ENCODE measurements at places on chromosomes 6 and 20.

DNA sequence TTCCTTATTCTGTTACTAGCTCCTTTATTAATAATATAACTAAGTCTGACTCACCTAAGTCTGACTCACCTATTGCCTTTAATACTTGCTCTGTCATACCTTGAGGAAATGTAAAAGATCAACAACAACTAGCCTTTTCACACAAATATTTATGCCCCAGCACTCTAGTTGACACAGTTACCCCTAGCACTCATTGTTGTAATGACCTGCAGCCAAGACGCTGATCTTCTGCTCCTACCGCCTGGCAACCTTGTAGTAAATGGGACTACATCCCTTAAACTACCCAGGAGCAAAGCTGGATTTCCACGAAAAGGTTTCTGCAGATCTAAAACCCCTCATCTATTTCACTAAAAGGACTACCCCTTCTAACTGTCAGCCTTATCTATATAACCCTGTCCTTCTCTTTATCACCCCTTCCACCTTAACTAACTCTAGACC, 90.0 kb downstream of the PLG start:
- no peak for DNase-seq

- DNase-seq, result no peak
Observed at GRCh38 chr6:3345836-3346235, 87.1 kb downstream of the PSMG4 start.

DNA sequence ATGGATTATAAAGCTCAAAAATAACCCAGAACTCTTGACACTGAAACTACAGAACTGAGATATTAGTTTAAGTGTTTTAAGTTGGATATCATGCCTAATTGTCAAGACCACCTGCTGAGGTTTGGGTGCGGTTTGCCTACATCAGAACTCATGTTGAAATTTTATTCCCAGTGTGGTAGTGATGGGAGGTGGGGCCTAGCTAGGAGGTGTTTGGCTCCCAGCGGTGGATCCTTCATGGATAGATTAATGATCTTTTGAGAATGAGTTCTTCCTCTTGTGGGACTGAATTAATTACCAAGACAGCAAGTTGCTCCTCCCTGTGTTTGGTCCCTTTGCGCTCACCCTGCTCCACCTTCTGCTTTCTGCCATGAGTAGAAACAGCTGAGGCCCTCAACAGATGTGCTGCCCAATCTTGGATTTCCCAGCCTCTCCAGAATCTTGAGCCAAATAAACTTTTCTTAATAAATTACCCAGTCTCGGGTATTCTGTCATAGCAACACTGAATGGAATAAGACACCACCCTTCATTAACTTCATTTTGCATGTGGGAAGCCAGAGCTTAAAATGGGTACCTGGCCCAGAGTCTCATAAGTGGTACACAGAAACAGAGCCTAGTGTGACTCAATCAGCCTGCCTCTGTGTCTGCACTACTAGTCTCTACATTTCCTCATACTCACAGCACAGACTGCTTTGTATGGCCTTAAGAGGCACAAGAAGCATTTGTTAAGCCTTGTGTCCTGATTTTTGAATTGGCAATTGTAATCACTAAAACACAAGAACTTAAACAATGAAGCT, 158.4 kb downstream of the IBTK start:
- DNase-seq, result no peak

GRCh38 chr6:33201935-33202334, 1.3 kb downstream of the SLC39A7 start:
- DNase-seq, result no peak

DNA sequence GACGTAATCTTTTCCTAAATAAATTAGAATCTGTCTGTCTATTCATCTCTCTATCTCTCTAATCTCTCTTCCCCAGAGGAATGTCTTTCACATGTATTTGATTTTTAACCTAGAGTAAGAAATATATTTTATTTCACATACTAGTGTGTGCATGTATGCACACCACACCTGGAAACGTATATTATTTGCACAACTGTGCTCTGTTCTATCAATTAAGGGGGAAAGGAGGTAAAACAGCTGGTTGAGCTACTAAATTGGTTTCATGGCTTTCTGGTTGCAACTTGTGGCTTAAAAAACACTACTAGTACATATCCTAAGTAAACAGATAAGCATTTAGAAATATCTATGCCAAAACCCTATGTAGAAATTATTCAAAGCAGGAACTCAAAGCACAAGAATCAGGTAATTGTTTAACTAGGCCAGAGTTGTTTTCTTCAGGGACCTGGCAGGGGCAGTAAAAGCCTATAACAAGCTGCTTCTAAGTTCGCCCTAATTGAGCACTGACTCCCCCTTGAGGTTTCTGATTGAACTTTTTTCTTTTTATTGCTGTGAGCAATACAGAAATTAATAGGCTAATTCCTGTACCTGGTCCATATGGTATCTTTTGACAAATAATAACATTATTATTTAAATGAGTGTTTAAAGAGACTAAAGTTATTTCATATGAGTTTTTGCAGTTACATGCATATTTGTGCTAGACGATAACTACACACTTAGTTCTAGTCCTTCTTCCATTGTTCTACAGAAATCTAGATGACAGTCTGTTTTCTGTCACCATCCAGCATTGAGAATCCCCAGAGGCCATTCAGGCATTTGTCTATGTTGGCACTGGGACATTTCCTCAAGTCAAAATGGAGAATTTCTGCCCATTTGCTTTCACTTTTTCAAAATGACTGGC, 88.6 kb downstream of the MCHR2 start:
- no peak for DNase-seq

GRCh38 chr6:25899580-25900408, 25.8 kb upstream of the SLC17A3 start:
- no peak for DNase-seq

- no peak for DNase-seq
Observed at GRCh38 chr6:169539176-169539897, 162.5 kb downstream of the WDR27 start.

DNA sequence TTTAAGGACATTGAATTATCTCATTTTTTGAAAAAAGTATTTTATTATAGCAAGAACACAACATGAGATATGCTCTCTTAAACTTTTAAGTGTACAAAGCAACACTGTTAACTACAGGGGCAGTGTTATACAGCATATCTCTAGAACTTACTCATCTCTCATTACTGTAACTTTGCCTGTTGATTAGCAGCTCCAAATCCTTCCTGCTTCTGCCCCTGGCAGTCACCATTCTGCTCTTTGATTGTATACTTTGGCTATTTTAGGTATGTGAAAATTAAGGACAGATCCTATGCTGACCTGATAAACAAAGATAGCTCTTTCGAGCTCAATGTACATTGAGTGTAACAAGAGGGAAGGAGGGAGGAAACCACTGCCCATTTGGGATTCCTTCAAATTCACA, 1349.8 kb upstream of the GJE1 start:
- DNase-seq, result no peak

DNA sequence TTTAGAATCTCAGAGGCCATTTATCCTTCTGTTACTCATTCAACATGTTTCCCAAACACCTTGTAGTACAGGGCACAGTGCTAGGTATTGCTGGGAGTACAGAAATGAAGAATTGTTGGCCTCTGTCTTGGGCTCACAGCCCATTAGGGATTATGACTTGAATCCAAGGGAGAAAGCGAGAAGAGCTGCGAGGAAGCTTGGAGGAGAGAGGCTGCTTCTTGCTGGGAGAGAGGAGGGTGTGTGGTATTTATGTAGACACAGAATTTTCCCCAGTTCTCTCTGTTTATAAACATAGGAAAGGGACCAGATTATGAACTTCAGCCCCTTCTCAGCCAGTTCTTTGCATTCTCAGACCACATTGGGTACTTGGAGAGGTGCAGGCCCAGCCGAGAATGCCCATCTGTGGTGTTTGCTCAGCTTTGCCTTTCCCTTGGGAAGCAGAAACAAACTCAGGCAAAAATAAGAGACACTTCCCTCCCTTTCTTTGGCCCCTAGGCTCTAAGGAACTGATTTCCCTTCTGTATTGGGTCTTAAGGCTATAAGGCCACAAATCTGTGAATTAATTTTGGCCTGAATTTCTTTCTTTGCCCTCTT, 17.9 kb downstream of the CHMP4B start:
- no peak for DNase-seq

DNA sequence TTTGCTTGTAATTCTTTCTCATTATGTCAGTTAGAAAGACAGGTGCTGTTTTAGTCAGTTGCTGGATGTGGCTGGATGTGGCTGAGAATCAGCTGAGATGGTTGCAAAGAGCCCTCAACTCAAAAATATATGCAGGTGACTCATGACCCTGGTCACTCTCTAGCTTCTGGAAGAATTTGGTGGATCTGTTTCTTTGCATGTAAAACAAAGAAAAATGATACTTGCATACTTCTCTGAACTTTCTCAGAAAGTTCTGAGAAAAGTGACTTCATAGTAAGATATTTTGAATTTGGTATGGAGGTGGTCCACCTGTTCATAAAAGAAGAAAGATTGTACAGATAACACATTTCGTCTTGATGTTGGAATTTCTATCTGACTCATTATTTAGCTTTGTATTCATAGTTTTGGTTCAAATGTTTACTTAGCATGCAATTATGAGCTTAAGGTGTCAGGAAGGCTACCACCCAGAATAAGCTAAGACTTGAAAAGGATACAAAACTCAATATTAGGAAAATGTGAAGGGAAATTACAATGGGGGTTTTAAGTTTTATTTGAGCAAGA, 163.2 kb upstream of the OLIG3 start:
- DNase-seq, result peak; percentile 13

- DNase-seq, result no peak
Observed at GRCh38 chr6:2615251-2615650, 135.5 kb downstream of the MYLK4 start.

GRCh38 chr20:14561741-14562221, 224.4 kb upstream of the FLRT3 start:
- no peak for DNase-seq

DNA sequence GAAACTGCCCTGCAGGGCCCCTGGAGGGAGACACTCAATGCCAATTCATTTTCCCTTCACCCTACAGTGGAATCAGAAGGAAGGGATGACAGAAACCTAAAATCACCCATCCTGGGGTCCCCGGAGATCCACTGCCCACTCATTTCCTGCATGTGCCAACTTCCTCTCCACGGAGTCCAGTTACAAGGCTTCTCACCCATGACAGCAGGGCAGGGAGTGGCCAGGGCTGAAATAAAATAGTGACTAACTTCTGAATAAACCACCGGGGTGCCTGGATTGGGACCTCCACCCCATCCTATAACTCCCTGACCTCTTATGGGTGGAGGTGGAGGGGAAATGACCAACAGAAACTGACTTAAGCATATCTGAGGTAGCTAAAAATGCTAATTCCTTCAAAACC, 362.3 kb downstream of the MAFB start:
- no peak for DNase-seq

- DNase-seq, result peak; percentile 38
Observed at GRCh38 chr6:169556758-169557548, 144.9 kb downstream of the WDR27 start.

GRCh38 chr6:113684382-113684901, 172.7 kb upstream of the MARCKS start:
- DNase-seq, result no peak

- no peak for DNase-seq
Observed at GRCh38 chr6:11271228-11272020, 39.0 kb upstream of the NEDD9 start.

DNA sequence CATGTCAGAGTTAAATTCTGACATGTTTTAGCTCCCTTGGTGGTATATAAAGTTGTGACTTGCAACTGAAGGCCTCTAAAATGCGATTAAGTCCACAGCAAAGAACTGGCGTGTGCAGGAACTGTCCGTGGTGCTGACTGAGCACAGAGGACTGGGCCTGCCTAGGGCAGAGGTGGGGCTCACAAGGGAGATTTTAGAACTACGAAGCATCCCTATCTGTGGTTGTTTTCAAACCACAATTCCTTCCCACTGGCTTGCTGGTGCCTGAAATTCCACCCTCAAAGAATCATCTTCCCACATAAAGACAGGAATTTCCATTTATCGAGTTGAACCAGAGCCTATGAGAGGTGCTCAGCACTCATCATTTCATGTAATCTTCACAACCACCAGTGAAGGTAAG, 30.1 kb downstream of the RIMS4 start:
- DNase-seq, result peak; percentile 50

- DNase-seq, result no peak
Observed at GRCh38 chr6:1738558-1739081, 128.9 kb downstream of the FOXC1 start.

- DNase-seq, result no peak
Observed at GRCh38 chr6:45486736-45487135, 109.0 kb upstream of the SUPT3H start.

DNA sequence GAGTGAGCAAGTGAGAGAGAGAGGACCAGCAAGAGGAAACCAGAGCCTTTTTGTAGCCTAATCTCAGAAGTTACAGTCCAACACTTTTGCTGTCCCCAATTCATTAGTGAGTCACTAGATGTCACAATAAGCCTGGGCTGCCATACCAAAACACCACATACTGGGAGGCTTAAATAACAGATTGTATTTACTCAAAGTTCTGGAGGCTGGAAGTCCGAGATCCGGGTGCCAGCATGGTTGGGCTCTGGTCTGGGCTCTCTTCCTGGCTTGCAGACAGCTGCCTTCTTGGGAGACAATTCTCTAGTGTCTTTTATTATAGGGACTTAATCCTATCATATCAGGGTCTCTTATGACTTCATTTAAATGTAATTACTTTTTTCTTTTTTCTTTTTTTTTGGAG, 50.7 kb upstream of the FERMT1 start:
- no peak for DNase-seq

DNA sequence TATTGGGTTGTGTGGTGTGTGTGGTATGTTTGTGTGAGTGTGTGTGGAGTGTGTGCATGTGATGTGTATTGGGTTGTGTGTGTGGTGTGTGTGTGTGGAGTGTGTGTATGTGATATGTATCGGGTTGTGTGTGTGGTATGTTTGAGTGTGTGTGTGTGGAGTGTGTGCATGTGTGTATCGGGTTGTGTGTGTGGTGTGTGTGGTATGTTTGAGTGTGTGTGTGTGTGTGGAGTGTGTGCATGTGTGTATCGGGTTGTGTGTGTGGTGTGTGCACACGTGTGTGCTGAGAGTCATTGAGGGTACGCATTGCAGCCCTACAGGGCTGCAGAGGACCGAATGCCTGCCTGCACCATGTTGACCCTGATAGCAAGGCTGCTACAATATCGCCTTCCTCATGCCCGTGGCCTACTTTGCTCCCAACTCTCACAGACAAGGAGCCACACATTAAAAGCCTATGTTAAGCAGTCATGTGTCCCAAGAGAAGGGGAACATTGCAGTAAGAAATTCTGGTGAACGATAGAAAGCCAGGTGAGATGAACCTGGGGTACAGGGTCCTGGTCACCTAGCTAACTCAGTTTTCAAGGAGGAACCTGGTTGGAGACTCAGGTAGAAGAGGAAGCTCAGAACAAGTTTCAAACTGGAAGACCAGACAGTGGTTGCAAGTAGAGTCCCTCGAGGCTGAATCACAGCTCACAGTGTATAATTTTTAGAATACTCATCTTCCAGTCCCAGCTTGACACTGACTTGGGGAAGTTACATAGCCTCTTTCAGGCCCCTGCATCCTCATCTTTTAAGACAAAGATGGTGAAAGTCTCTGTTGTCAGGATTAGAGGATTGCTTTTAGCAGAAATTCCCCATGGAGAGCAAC, 45.7 kb upstream of the TMEM170B start:
- no peak for DNase-seq

DNA sequence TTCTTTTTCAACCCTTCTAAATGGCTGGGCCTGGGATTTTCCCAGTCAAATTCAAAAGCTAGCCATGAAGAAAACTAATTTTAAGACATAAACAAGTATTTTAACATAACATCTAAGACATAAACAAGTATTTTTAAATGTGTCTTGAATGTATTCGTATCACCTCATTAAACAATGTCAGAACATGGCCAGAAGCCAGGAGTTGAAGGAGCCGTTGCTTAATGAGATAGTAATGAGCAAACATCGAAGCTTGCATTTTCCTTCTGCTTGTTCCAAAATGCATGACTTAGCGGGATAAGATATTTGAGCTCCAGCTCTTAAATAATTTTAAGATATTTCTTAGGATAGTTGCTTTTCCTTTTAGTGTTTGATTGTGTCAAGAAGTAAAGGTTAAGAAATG, 4.2 kb upstream of the RNF182 start:
- DNase-seq, result no peak
